Gastroesophageal sphincter (tissue), 4 donors: ENCODE measurements at places on chromosomes 12 and 14. TPM values are rescaled to one million over a fixed set of nuclear protein-coding genes. Genes with fewer than 3 reads are reported as not detected.

- ATAC-seq, result no peak
These were observed 178.3 kb downstream of the EMP1 start for GRCh38 chr12:13374793-13375192.

DNA sequence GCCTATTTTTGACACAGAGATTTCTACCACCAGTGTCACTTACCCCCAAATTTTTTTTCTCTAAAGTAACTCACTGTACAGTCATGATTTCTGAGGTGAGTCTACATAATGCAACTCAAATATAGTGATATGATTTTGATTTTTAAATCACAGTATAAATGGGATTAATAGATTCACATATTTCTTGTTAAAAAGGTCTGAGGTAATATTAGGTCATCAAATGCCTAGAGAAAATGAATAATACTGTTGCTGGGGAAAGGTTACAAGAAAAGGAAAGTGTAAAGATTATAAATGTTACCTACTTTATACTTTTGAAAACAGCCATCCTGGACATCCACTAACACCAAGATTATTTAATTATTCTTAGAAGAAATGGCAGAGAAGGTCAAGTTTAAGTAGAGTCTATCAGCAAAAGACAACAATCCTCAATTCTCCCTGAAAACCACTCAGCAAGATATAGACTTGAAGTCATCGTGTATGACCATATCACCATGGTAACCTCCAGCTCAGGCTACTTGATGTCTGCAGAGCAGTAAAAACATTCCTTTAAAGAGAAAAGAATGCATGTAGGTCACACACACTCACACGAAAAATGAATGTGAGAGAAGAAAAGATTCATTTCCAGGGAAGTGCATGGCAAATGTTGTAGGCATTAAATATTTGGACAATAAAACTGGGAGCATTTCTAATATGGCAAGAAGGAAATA lies 58.7 kb downstream of the CCDC59 start:
- no peak for ATAC-seq

- ATAC-seq, result no peak
These were observed 555.2 kb downstream of the DIO2 start for GRCh38 chr14:79656056-79656455.

DNA sequence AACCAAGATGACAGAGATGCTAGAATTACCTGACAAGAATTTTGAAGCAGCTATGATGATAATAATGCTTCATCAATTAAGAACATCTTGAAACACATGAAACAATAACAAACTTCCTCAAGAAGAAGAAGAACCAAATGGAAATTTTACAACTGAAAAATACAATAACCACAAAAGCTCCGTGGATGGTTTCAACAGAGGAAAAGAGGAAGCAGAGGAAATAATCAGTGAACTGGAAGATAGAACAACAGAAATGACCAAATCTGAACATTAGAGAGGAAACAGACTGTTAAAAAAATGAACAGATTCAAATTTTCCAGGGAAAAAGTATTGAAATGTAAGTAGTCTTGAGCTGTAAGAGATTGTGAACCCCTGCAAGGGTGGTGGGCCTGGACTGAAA lies 62.8 kb upstream of the SLC35F4 start:
- no peak for ATAC-seq

DNA sequence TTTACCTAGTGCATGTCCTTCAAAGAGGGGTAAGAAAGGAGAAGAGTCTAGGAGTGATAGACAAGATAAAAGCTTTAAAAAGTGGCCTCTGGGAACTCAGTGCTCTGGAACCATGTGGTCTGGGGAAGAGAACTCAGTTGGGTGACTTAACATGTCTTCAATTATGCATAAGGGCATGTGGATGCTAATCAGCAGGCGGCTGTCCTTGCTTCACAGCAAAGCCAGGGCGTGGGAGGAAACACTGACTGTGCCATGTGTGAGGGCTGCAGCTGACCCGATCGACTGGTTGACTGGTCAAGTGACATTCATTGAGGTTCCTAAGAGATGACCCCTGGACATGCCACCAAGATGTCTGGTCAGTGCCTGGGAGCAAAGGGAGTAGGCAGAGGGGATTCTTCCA lies 1053.8 kb downstream of the BCL11B start:
- no peak for ATAC-seq

GRCh38 chr12:24069532-24070395 lies 120.3 kb upstream of the SOX5 start:
- ATAC-seq, result no peak

GRCh38 chr14:48435221-48435620 lies 759.8 kb upstream of the MDGA2 start:
- ATAC-seq, result no peak

DNA sequence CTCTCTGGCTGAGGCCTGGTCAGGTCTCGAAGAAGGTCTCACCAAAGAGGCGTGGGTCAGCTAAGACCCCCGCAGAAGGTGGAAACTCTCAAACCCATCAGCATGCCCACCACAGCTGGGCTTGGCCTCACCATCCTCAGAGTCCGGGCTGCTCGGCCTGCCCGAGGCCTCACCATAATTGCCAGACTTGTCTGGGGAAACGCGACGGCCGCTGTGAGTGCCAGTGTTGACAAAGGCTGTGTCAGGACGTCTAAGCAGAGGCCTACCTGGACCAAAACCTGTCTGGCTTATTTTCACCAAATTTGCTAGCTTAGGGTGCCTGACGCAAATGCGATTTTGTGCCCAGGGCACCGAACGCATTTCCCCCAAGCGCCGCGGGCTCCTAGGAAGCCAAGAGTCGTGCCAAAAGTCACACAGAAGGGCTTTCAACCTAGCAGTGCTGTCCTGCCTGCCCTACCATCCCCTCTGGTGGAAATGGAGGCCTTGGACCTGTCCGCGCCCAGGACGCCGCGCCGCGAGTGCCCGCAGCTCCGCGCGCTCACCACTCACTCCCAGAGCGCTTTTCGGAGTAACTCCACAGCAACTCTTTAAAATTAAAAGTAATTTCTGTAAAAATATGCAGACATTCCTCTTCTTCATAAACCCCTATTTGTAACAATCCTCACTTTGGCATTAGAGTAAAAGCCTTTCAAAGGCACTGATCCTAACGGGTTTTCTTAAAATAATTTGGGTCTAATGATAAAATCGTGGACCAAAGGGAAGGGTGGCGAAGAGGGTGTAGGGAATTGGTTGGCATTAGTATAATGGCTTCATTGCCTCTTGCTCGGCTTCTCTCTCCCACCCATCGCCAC lies 1.2 kb upstream of the ALX1 start:
- ATAC-seq, result no peak

GRCh38 chr12:45051572-45052125 lies 750 bp upstream of the DBX2 start:
- no peak for ATAC-seq

DNA sequence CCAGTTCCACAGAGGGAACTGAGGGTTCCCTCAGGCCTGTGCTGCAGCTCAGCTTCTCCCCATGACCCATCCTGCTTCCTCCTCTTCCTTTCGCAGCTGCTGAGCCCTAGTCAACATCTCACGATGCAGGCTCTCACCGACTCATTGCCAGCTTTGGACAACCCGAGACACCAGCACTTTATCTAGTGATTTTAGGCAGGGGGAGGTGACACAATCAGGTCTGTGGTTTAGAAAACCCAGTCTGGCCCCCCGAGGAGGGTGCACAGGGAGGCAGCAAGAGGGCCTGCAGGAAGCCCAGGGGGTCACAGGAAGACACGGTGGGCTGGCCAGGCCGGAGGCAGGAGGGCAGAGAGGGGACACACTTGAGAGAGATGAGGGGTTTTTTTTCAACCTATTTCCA lies 35.4 kb downstream of the DIO3 start:
- no peak for ATAC-seq

DNA sequence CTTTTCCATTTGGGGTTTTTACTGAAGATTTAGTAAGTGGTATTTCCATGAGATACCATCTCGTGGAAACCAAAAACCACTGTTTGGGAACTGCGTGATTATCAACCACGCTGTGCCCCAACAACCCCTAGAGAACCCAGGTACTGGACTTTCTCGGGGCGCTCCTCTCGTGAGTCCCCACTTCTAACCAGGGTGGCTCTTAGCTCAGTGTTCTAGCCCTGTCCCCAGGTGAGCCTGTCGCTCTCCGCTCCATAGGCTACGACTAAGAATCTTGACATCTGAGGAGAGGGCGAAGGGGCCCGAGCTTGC lies 686 bp downstream of the MCRS1 start:
- ATAC-seq, result no peak

DNA sequence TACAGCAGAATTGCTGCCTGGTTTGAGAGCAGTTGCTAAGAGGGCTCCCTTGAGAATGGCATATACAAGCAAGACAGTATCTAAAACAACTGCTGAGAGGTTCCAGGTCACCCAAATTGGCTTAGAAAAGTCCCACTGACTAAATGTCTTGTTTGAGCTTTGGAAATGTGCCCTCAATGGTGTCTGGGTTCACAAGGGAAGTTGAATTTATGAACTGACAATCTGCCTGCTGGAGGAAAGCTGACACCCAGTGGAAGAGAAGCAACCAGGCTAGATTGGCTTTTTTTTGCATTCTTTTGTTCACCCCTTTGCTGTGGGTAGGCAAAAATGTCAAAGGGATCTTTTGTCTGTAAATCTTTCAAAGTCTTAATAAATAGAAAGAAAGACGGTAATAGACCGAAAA lies 44.6 kb upstream of the NPFF start:
- ATAC-seq, result no peak

- ATAC-seq, result no peak
These were observed 11.1 kb upstream of the RERGL start for GRCh38 chr12:18101043-18101442.

DNA sequence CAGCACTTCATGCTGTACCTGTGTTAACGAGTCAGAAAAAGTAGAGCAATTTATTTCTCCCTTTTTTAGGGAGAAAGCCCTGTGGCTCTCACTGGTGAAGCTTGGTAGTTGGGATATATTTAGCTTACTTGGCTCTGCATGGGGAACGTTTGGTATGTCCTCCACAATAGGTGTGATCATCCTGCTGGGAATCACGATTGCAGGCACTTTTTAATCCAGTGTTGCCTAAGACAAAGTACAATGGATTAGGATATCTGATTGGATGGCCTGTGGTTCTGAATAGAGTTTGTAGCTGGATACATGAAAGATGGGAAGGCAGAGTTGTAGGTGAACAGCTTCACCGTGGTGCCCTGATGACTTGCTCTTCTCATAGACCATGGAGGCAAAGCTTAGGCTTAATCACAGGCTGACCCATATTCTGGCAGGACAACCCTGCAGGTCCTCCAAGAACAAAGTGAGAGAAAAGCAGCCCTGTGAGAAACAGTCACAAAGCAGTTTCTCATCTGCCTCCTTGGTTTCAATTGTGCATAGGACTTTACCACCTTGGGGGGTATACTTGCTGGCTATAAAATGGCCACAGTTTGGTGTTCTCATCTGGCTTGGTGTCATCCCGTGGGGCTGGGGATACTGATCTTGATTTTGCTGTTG lies 7.5 kb downstream of the RESF1 start:
- ATAC-seq, result no peak

DNA sequence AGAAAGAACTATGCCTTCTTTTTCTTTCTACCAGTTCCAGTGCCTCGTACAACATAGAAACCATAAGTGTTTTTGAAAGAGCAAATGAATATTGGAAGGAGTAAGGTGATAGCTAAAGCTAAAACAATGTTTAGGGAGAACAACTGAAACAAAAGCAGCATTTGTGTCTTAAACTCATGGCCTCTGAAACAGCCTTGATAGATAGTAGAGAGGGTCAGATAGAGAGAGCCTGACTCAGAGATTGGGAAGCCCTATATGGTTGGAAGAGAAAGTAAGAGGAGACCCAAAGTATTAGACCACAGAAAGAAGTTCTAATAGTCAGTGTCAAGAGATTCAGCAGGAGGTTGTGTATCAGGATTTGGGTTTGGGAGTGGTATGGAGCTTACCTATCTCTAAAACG lies 79.6 kb upstream of the IFNG-AS1 start:
- no peak for ATAC-seq

- ATAC-seq, result no peak
These were observed 22.2 kb downstream of the TMEM63C start for GRCh38 chr14:77203611-77204458.

DNA sequence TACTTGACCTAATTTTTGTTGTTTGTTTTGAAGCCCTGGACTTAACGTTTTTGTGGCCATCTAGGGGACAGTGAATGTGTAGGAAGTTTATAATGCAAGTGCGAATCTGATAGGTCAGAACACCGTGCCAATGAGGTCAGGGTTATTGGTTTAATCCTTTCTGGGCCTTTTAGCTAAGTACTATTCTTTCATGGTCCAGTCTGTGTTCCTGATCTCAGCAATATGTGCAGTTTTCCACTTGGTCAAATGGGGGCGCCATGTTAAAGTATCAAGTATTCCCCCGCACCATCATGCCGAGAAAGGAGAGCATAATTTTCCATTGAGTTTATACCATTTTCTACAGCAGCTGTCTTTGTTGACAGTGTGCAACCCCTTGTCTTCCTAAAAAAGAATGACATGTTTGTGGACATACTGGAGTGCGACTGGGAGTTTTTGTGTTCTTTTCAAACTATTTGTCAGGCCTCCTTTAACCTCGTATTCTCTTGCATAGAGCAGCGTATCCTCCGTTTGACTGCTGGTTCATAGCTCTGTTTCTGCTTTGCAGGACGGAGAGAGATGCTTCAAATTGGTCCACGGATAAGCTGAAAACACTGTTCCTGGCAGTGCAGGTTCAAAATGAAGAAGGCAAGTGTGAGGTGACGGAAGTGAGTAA lies 1.3 kb downstream of the AHSA1 start:
- ATAC-seq, result no peak

GRCh38 chr12:7501031-7501588 lies 2.5 kb downstream of the CD163 start:
- no peak for ATAC-seq

GRCh38 chr12:4148418-4149056 lies 125.0 kb upstream of the CCND2 start:
- ATAC-seq, result peak; percentile 48

DNA sequence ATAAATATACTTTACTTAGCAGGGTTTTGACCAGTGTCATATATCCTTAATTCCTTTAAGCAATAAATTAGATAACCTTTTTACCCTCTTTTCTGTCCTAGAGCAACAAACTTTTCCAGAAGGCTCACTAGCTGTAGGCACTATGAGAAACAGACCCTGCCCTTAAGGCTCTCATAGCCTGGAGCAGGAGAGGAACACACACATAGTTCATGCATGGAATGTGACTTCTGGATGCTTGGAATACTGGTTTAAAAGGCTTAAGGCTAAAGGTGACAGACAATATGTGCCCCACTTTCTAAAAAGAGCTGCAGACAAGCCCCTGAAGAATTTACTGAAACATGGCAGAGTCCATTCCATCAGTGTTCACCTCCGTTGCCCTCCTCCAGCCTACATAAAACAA lies 237.2 kb downstream of the TTC8 start:
- no peak for ATAC-seq

GRCh38 chr12:132633901-132634300 lies 15.3 kb downstream of the P2RX2 start:
- ATAC-seq, result no peak

The RPGRIP1 gene
- 0.13 TPM for total RNA-seq

The LRRC74A gene
- total RNA-seq, result not detected

The CMA1 gene
- 0.93 TPM for total RNA-seq

The TAS2R42 gene
- not detected for total RNA-seq

The INSM2 gene
- total RNA-seq, result 0.23 TPM

The ZNF385A gene
- 22.5 TPM for total RNA-seq

The TAS2R30 gene
- total RNA-seq, result 1.3 TPM

The KRT2 gene
- total RNA-seq, result not detected

The KLRC4 gene
- not detected for total RNA-seq

The ABHD12B gene
- not detected for total RNA-seq

The BMP4 gene
- total RNA-seq, result 34.1 TPM

The ART4 gene
- total RNA-seq, result 1.7 TPM

The SYNE2 gene
- 130 TPM for total RNA-seq

The GALNT6 gene
- total RNA-seq, result 2.6 TPM

The TMEM30B gene
- 3.4 TPM for total RNA-seq

The NDUFB1 gene
- total RNA-seq, result 481 TPM

The VRTN gene
- total RNA-seq, result not detected

The TAS2R31 gene
- total RNA-seq, result 13.2 TPM

The TMEM253 gene
- total RNA-seq, result not detected

The NKX2-1 gene
- total RNA-seq, result not detected
